ENCODE measurements at places on chromosomes 4 and X.

- no peak for DNase-seq
Observed at GRCh38 chrX:79147477-79147876, 3.0 kb downstream of the GPR174 start.

DNA sequence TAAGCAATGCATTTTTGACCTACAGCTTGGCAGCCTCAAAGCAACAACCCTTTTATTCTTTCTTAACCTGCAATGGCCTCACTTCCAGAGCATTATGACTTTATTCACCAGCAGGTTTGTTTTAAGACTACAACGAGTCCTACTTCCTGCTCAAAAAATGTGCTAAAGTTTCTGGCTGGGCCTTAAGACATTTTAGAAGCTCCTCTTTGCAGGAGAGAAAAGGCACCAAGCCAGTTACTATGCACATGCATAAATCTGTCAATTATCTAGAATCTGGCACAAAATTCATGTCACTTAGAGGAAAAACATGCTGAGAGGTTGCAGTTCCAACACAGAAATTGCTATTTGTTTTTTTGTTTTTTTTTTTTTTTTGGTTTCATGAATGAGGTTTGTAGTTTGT is 223.0 kb upstream of the EPHA5 start:
- DNase-seq = no peak

GRCh38 chrX:37802028-37802427 is 22.2 kb downstream of the CYBB start:
- DNase-seq = no peak

- DNase-seq = no peak
Observed at GRCh38 chrX:6644411-6644810, 109.5 kb upstream of the VCX3A start.

- no peak for DNase-seq
Observed at GRCh38 chr4:26288355-26288909, 32.4 kb upstream of the RBPJ start.

DNA sequence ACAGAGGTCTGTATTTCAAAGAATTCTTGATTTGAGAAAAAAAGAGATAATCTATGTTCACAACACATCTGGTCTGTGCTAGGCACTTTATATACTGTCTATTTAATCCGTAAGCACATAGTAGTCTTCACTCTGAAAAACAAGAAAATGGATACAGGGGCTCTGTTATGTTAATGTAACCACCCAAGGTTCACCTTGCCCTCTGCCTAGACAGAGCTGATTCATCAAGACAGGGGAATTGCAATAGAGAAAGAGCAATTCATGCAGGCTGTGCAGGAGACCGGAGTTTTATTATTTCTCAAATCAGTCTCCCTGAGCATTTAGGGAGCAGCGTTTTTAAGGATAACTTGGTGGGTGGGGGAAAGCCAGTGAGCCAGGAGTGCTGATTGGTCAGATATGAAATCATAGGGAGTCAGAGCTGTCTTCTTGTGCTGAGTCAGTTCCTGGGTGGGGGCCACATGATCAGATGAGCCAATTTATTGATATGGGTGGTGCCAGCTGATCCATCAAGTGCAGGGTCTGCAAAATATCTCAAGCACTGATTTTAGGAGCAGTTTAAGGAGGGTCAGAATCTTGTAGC is 92.9 kb upstream of the TNIP3 start:
- no peak for DNase-seq

- no peak for DNase-seq
Observed at GRCh38 chr4:102560115-102560514, 59.0 kb downstream of the NFKB1 start.

GRCh38 chr4:40629401-40630334 is at the start of gene RBM47:
RBM47 (minus strand) TSS chr4:40629864; CDS start chr4:40438893, 190,971 bp downstream.
- peak; percentile 9 for DNase-seq

DNA sequence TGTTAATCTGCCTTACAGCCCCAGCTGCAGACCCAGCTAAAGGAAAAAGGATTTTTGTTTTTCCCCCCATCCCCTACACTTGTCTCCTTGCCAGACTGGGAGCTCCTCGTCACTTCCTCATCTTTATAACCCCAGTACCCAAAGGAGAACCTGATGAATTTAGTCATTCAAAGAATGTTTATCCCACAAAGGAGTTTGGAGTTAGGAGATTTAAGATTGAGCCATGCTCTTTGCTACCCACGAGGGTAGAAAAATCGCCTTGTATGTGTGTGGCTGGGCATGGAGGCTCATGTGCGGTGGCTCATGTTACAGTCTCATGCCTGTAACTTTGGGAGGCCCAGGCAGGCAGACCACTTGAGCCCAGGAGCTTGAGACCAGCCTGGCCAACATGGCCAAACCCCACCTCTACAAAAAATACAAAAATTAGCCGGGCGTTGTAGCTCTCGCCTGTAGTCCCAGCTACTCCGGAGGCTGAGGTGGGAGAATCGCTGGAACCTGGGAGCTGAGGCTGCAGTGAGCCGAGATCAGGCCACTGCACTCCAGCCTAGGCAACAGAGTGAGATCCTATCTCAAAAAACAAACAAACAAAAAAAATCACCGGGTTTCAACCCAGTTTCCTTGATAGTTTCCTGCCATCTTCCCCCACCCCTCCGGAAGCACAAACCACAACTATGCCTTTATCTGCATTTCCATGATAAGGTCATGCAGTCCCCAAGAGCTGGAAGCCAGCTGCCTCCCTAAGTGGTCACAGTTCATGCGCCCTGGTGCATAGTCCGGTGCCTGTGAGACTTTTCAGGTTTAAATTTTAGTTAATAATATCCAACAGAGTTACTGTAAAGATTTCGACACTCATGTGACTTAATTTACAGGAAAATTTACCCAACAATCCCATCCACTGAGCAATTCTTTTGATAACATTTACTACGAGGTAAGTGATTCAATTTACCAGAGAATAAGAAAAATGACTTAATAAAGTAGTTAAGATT is 1.5 kb downstream of the CFAP97 start:
- DNase-seq = no peak

- no peak for DNase-seq
Observed at GRCh38 chr4:131534944-131535645, 1614.0 kb upstream of the PCDH10 start.

DNA sequence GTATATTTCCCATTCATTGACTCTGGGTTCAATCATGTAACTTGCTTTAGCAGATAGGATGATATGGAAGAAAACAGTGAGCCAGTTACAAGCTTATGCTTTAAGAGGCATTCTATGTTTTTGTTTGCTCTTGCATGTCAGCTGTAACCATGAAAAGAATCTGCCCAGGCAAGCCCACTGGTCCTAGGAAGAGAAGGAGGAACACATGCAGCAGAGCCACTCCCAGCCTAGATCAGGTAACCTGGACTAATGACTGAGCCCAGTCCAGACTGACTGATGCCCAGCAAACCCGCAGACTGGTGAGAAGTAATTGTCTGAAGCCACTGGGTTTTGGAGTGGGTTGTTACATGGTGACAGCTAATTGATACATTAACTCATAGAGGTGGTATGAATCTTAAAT is 167.9 kb downstream of the COL4A6 start:
- no peak for DNase-seq

DNA sequence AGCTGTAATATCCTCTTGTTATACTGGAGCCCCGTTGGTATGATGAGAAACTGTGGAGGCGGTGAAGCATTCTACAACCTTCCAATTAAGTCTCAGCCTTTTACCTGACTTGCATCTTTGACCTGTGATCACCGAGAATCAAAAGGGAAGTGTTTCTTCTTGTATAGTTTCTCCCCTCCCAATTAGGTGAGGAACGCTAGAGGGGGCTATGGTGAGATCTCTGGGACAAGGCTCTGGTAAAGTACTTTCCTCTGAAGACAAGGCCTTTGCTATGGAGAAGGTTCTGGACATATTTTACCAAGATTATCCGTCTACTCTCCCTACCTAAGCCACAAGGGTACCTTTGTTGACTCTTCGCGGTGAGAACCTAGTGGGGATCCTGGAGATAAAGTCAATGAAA is 111.3 kb downstream of the CBLL2 start:
- DNase-seq = no peak

DNA sequence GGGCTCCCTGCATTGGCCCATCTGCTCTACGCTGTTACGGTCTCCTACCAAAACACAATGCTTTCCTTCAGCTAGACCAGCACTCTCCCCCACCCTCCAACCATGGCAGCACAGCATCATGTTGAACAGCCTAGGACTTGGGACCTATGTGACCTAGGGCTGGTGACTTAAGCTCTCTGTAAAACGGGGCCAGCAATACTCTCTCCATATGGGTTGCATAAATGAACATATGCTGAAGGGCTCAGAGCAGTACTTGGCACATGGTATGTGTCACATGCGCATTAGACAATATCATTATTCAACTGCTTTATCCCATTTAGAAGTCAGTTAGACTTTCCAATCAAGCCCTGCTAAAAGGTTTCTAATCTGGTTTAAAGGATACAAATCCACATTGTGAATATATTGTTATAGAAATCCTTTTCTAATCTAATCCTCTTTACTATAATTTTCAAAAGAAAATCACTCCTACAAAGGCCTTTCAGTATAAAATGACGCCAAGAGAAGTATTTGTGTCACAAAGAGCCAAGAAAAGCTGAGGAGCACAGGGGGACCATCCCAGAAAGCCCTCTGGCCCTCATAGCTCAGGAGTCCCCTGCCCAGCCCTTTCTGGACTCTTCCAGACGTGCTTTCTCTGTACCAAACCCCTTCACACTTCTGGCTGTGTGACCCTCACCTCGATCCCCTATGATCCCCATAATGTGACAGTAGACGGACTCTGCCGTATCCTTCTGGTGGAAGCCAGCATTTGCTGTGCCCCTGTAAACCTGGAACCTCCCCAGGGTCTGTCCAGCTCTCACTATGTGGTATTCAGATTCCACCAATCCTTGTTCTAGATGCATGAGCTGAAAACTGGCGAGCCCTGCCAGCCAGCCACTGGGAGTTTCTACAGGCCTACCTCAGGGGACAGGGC is 42.3 kb downstream of the NSG1 start:
- no peak for DNase-seq

- DNase-seq = no peak
Observed at GRCh38 chr4:95638920-95639501, 90.2 kb upstream of the UNC5C start.

GRCh38 chrX:44795945-44796450 is 47.8 kb upstream of the DUSP21 start:
- DNase-seq = no peak

DNA sequence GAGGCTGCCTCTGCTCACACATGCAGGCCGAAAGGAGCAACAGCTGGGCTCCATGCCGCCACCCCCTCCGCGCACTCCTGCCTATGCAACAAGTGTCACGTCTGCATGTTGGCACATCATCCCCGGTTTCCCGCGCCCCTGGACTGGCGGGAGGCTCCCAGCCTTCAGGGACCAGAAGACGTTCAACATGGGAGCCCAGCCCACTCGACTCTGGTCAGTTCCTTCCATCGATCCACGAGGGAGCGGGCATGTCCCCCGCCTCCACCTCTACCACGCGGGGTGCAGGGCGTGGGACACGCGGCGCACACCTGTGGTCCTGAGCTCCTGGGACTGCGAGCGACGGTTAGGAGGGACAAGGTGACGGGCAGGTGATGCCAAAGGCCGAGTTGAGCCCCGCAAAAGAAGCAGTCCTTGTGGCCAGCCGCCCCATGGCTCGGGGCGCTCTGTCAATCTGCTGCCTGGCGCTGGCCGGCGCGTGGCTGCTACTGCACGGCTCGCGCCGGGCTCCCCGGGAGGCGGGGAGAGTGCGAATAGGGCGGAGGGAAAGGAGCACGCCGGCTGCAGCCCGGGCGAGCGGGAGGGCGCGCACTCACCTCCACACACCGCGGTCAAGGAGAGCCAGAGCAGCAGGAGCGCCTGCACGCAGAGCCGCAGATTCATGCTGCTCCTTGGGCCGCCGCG is 645 bp downstream of the APLN start:
- DNase-seq = no peak

DNA sequence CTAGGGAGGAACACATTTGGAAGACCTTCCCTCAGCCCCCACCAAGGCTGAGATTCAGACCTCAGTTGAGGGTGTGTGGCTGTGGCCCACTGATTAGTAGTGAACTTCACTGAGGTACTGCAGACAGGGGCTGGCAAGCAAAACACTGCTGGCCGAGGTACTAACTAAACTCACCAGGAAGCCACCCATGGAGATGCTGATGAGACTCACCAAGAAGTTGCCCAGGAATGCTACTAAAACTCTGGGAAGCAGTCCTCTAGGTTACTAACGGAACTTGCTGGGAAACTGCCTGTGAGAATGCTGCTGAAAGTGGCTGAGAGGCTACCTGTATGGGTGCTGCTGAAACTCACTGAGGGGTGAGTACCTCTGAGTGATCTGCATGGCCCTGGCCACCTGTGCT is 372.4 kb upstream of the RPS6KA3 start:
- DNase-seq = no peak

GRCh38 chr4:243426-243825 is 61.8 kb downstream of the ZNF732 start:
- DNase-seq = no peak

DNA sequence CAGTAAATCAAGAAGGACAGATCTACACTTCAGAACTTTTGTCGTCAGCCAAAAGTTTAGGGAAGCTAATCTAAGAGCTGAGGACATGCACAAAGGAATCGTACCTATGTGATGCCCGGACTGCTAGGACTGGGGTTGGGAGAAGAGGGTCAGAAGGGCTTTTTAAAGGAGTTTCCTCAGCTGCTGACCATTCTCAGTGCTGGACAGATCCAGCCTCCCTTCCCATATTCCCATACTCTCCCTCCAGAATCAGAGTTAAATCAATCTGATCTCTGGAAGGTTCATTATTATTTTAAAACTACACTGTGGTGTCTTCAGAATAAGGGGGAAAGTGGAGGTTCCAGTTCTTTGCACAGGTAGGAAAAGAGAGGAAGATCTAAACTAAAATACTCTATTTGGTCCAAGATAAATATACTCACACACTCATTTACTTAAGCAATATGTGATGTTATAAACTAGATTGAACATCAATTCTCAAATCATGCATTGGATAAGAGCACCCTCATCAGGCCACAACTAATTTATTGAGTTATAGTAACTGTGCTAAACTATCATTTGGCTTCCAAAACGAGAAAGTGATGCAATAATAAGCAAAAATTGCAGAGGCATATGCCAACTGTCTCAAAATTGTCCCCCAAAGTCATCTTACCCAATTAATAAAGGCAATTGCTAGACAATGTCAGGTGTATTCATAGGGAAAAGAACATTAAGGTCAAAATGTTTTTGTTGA is 124.7 kb downstream of the HNRNPD start:
- DNase-seq = no peak

GRCh38 chr4:85861064-85861765 is 386.3 kb downstream of the ARHGAP24 start:
- DNase-seq = no peak

DNA sequence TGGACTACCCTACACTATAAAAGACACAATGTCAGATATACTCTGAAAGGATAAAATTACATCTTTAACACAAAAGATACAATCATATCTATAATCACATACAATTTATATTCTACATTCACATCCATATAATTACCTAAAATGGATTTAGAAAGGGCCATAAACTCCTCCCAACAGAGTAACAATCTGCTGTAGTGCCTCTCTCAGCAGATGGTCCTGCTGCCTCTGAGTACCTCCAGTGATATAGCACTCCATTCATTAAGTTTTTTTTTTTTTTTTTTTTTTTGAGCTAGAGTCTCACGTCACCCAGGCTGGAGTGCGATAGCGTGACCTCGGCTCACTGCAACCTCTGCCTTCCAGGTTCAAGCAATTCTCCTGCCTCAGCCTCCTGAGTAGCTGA is 7.4 kb downstream of the ANKRD37 start:
- no peak for DNase-seq
